ENCODE measurements at places on chromosomes 6 and 20. TPM values are rescaled to one million over a fixed set of nuclear protein-coding genes. Genes with fewer than 3 reads are reported as not detected.

Gene MOG
- not detected for total RNA-seq

Gene PBOV1
- total RNA-seq: not detected

DNA sequence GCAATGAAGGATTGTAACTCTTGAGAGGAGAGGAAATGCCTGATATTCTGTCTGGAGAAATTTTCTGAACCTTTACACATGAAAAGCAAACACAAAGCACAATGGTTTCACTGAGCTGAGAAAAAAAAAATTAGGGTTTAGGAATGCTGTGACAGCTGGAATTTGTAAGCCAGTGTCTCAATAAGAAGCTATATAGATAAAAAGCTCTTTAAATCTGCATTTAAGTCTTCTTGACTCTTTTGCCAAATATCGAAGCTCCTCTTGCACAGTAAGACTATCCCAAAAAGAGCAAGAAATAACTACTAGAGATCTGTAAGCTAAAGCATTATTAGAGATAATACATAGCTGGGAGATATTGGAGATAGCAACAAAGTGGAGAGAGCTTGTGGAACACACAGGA is 1334.0 kb upstream of the CITED2 start:
- no peak for DNase-seq

DNA sequence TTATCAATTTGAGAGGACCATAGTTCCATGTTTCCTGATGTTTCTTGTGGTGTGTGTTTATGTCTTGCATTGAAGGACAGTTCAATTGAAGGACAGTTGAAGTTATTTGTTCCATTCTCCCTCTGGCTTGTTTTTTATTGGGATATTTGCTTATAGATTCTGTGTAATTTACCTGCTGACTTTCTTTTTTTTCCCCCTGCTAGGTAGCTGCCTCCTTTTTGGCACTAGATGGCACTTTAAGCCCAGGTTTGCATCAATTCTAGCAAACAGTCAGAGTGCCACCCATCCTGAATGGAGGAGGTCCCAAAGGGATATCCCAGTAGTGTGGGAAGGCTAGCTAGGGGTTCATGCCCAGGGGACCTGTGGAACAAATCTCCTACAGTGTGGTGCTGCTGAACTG is 78.1 kb downstream of the CFAP61 start:
- DNase-seq: no peak

DNA sequence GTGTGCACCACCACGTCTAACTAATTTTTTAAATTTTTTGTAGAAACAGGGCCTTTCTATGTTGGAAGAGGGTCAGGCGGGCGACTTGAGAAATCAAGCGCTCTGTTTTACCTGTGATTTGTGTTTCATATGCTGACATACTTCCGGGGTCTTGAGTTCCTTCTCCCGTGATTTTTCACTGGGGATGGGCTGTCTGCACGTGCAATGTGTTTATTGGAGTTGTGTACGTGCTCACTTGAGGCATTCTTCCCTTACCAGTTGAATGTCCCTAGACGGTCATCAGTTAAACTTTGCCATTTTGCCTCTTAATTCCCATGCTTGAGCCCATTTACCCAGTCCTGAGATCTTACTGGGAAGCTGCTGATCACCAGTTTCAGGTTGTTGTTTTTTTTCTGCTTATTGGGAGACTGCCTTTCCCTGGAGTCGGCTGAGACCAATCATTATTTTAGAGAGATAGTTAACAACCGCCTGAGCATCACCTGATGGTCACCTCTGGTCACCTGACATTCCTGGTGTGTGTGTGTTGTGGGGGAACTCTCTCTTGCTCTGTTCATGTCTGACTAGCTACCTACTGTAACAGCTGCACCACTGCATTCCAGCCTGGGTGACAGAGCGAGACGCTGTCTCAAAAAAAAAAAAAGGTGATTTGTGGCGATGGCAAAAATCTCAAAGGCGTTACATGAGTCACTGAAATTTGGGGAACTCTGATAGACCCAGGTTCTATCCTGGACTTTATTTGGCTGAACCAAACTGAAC is 34.8 kb upstream of the NCOA3 start:
- no peak for DNase-seq

- DNase-seq: no peak
These were observed 956.1 kb downstream of the EYS start for GRCh38 chr6:64750910-64751309.

DNA sequence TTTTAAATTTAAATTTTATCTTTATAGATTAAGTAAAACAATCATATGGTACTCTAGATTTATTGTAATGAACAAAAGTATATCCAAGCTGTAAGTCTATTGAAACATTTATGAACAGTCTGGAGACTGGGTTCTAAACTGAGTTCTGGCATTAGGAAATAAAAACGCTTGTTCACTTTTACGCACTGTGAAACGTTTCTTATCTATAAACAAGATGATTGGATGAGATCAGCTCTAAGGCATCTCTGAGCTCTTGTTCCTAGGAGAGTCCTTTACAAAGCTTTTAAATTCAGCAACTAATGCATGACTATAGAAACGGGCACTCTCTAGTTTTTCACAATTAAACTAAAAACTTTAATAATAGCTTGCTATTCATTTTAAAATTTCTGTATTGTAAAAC is 6.8 kb downstream of the HUS1B start:
- DNase-seq: no peak

Gene RNF182
- not detected for total RNA-seq

DNA sequence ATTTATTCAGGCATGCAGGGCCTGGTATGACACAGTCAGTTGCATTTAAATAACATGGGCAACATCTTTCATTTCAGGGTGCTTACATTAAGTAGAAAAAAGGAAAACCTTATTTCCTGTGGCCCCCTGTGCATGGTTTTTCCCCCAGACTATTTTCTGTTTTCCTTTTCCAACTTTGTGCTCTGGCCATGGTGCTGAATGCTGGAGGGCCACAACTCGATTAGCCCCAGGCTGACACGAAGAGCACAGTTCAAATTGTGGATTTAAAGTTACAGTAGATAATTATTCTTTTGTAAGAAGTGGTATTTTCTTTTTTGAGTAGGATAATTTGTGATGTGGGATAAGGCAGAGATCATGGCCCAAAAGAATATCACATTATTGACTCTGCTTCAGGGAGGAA is 332.0 kb downstream of the HAO1 start:
- DNase-seq: no peak

GRCh38 chr6:13327691-13328075 is 654 bp downstream of the TBC1D7 start:
- no peak for DNase-seq

- DNase-seq: no peak
These were observed 13.9 kb downstream of the JPH2 start for GRCh38 chr20:44173116-44173515.

Gene BNIP5
- total RNA-seq: 14.4 TPM

GRCh38 chr6:7332090-7332745 is 19.2 kb upstream of the SSR1 start:
- DNase-seq: no peak

DNA sequence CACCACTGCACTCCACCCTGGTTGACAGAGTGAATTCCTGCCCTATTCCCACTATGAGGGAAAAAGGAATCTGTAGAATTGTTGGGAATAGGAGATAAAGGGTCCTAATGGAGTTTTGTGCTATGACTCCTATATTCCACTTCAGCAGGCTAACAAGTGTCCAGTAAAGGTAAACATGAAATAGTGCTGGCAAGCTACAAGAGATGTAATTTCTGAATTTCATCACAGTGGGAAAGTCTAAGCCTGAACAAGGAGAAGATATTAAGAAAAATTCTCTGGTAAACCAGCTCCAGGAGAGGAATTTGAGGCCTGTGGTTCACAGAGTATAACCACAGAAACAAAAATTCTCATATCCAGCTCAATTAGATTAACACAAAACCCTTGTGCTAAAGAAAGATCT is 10.3 kb upstream of the C6orf58 start:
- DNase-seq: no peak

DNA sequence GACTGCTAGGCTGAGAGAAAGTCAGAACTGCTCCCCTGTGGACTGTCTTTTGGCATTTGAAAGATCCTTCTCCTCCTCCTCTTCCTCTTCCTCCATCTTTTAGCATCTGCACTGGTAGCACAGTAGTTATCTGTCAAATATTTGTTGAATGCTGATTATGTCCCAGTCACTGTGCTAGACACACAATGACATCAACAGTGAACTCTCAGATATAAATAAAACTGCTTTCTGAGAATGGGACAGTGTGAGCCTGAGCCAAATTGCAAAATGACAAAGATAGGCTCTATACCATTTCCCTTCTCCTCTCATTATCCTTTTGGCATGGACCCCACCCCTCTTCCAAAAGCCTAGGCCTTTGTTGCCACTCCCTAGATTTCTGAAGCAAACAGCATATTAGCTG is 27.9 kb upstream of the LRRC1 start:
- DNase-seq: no peak

Gene OPRM1
- not detected for total RNA-seq

- no peak for DNase-seq
These were observed 76.0 kb downstream of the JPH2 start for GRCh38 chr20:44110816-44111568.

DNA sequence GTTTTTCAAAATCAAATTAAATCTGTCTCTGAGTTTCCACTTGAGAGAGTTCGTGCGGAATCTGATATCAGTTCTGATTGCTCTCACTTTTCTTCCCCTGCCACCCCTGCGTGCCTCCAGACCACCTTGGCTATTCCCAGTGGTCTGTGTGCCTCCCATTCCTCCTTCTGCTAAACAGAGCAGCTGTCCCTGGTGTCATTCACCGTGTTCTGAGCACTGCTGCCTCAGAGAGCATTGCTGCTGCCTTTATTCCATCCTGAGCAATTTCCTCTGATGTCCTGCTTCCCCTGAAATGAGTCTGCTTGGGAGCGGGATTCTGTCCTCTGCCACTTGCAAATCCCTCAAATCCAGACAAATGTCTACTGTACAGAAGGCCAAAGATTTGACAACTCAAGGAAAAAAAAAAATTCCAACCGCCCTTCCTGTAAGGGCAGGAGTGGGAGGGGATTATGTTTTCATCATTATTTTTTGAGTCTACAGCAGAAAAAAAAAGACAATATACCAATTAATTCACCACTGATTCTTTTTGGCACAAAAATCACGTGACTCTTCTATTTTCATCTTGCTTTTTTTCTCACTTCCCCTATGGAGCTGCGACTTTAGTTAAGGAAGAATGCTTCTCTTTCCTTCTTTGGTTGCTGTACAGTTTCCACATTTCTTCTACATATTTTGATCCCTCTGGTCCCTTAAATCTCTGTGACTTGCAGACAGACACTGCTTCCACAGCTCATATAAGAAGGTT is 833.0 kb downstream of the EPHA7 start:
- no peak for DNase-seq

- DNase-seq: peak; percentile 39
These were observed 290.6 kb upstream of the ZNF337 start for GRCh38 chr20:25987073-25987927.

DNA sequence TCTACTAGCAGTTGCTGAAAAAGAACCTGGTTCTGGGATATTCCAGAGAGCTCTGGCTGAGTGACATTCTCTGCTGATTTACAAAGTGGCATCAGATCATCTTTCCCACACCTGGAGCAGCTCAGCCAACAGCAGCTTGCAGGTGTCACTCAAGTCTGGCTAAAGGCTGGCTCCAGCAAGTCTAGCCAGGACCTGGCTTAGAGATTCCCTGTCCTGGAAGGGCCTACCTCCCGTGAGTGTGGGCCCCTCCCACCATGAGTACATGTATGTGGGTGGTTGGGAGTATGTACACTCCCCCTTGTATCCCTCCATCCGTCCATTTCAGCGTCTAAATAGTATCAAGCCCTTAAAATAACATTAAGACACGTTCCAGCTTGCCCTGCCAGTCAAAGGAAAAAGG is 539.3 kb upstream of the ID4 start:
- DNase-seq: no peak

DNA sequence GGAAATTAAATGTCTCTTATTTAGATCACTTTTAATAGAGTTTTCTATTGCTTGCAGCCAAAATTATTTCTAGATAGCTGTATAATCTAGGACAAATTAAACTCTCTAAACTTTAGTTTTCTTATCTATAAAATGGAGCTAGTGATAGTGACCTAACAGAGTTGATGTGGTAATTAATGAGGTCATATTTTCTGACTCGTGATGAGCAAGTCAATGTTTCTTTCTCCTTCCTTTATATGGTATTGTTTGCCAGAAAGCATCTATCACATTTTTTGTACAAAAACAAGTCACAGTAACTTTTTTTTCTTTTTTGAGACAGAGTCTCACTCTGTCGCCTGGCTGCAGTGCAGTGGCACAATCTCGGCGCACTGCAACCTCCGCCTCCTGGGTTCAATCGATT is 267.7 kb downstream of the FARS2 start:
- no peak for DNase-seq

Gene VGLL2
- total RNA-seq: not detected

DNA sequence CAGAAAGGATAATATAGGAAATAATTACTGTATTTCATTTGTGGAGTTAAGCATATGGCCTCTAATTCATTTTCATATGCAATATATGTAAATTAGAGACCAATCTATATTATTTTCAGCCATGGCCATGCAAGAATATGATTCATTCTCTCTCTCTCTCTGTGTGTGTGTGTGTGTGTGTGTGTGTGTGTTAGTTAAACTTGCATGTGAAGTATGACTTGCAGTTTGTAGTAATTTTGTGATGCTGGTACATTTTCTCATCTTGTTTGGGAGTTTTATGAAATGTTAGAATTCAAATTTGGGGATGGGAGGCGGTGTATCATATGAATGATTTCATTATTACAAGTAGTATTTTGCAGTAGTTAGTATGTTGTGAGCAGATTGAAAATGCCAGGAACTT is 74.8 kb downstream of the JARID2 start:
- DNase-seq: no peak

Gene SLC22A16
- total RNA-seq: not detected

Data from left colon (tissue), 2 donors.